ENCODE measurements at places on chromosomes 13 and 19. TPM values are rescaled to one million over a fixed set of nuclear protein-coding genes. Genes with fewer than 3 reads are reported as not detected.

GRCh38 chr19:49875857-49876421 is 1.2 kb downstream of the AKT1S1 start:
- H3K4me1 ChIP-seq, result peaks cover 31% of the 10 kb centered on the region
- peak overlapping the region; percentile 95 for H3K27ac ChIP-seq
- no peaks in the 10 kb centered on the region for H3K27me3 ChIP-seq
- H3K36me3 ChIP-seq, result peaks cover 17% of the 10 kb centered on the region
- peak overlapping the region; percentile 98 for H3K4me3 ChIP-seq
- no peak for DNase-seq

GRCh38 chr19:55257461-55258420 is 1.1 kb downstream of the PPP6R1 start:
- peak overlapping the region; percentile 92 for H3K4me3 ChIP-seq
- no peaks in the 10 kb centered on the region for H3K36me3 ChIP-seq
- DNase-seq, result peak; percentile 25
- H3K27ac ChIP-seq, result peak overlapping the region; percentile 92
- peaks cover 56% of the 10 kb centered on the region for H3K4me1 ChIP-seq

DNA sequence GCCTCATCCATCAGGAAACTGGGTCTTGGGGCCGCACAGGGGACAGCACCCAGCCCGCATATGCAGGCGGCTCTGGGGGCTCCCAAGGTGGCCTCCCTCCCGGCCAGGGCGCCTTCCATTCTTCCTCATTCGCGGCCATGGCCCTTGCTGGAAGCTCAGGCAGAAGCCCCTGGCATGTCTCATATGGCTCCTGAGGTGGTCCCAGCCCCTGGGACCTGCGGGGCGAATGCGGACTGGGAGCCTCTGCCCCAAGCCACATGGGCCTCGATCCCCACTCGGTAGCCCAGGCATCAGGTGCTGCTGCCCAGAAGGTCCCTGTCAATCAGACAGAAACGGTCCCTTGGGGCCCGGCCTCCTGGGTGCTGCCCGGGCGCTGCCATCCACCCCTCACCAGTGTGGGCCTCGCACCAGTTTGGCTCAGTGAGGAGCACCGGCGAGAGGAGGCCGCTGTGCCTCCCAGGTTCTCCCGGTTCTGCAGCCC is 301.6 kb downstream of the TEX29 start:
- H3K27me3 ChIP-seq, result no peaks in the 10 kb centered on the region
- no peaks in the 10 kb centered on the region for H3K4me1 ChIP-seq
- no peak overlapping the region for H3K4me3 ChIP-seq
- DNase-seq, result no peak
- no peaks in the 10 kb centered on the region for H3K36me3 ChIP-seq

GRCh38 chr19:17499648-17500446 is 11.6 kb upstream of the PGLS start:
- DNase-seq, result no peak
- H3K4me3 ChIP-seq, result no peak overlapping the region
- H3K4me1 ChIP-seq, result peaks cover 15% of the 10 kb centered on the region
- no peaks in the 10 kb centered on the region for H3K27me3 ChIP-seq
- H3K27ac ChIP-seq, result no peak overlapping the region
- no peaks in the 10 kb centered on the region for H3K36me3 ChIP-seq

The TMEM238 gene
- 9.6 TPM for total RNA-seq

The CCDC8 gene
- not detected for total RNA-seq

DNA sequence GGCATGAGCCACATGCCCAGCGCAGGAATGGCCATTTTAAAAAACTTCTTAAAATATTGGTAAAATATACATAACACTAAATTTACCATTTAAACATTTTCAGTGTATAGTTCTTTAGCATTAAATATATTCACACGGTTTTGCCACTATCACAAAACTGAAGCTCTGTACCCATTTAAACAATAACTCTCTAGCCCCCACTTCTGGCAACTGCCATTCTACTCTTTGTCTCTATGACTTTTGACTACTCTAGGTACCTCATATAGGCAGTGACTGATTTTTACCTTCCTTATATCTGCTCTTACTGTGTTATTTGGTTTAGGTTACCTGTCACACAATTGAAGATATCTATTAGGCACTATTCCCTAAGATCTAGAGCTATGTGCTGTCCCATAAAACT is 2.3 kb upstream of the KBTBD7 start:
- H3K27ac ChIP-seq, result no peak overlapping the region
- no peaks in the 10 kb centered on the region for H3K27me3 ChIP-seq
- peak; percentile 1 for DNase-seq
- no peak overlapping the region for H3K4me3 ChIP-seq
- H3K4me1 ChIP-seq, result peaks cover 23% of the 10 kb centered on the region

- H3K4me3 ChIP-seq, result peak overlapping the region; percentile 68
- no peaks in the 10 kb centered on the region for H3K27me3 ChIP-seq
- peak overlapping the region; percentile 41 for H3K27ac ChIP-seq
Observed at GRCh38 chr13:110560601-110561343, 750 bp downstream of the RAB20 start.

DNA sequence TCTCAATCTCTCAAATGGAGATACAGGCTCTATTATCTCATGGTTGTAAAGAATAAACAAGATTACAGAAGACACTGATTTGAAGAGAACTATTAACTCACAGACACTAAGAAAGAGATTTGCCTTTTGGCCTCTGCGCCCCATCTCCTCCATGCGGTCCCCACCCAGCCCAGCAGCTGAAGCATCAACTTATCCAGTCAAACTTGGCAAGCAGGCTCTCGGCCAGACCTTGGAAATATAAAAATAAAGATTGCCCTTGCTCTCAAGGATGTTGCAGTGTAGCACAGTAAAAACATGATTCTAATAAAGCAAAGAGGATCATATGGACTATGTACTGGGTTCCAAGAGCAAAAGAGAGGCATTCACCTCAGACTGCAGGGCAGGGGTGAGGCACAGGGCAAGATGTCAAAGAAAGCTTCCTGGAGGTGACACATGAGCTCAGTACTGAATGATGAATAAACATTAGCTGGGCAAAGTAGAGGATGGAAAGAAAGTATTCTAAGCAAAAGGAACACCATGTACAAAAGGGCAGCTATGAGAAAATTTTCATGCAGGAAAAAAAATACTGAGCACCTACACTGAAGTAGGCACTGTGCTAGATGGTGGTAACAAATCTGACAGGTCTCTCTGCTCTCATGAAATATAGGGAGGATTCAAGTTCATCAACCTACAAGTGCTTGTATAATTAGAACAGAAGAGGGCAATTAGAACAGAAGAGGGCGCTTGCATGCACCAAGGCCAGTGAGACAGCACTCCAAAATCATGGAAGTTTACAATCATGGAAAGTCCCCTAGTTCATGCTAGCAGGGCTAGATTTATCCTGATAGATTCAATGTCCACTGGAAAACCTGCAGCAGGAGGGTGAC is 85.0 kb downstream of the SACS start:
- no peak for DNase-seq
- H3K27me3 ChIP-seq, result no peaks in the 10 kb centered on the region
- H3K4me1 ChIP-seq, result no peaks in the 10 kb centered on the region
- H3K4me3 ChIP-seq, result no peak overlapping the region

The DLEU7 gene
- not detected for total RNA-seq

DNA sequence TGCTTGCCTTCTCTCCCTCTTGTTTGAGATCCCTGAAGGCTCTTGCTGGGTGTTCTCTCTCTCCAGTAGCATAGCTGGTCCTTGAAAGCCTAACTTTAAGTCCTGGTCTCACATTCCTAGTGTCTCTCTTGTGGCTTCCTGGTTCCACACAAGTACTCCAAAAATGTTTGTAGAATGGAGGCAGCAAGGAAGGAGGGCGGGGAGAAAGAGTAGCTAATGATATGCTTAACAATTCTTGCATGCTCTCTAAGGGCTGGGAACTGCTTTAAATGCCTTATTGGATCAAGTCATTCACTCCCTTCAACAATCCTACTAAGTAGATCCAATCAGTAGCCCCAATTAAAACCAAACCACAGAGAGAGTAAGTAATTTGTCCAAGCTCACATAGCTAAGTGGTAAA is 357.3 kb downstream of the KLF5 start:
- no peak overlapping the region for H3K27ac ChIP-seq
- no peak overlapping the region for H3K4me3 ChIP-seq
- no peaks in the 10 kb centered on the region for H3K27me3 ChIP-seq
- no peak for DNase-seq

- H3K4me1 ChIP-seq, result no peaks in the 10 kb centered on the region
- no peaks in the 10 kb centered on the region for H3K27me3 ChIP-seq
- no peak overlapping the region for H3K4me3 ChIP-seq
- H3K36me3 ChIP-seq, result no peaks in the 10 kb centered on the region
Observed at GRCh38 chr13:45195421-45195820, 5.4 kb downstream of the KCTD4 start.

The MTUS2 gene
- total RNA-seq, result 0.14 TPM

DNA sequence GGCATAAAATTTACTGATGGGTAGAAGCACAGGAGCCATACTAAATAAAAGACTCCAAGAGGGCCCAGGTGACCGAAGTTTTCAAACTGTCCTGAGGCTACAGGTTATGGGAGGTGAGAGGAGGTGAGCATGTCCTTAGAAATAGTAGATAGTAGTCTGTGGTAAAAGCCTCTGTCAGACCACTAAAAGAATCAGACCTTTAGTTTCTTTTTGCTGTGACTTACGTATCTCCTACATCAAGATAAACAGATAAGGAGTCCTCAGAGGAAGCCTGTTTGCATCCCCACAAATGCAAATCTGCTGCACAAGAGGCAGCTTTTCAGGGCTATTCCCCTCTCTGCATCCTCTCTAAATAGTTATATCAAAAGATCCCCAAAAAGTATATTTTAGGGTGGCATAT is 711.6 kb upstream of the SLITRK6 start:
- no peak overlapping the region for H3K4me3 ChIP-seq
- H3K27ac ChIP-seq, result no peak overlapping the region
- no peaks in the 10 kb centered on the region for H3K36me3 ChIP-seq
- no peak for DNase-seq
- no peaks in the 10 kb centered on the region for H3K27me3 ChIP-seq

The PSG1 gene
- total RNA-seq, result not detected

DNA sequence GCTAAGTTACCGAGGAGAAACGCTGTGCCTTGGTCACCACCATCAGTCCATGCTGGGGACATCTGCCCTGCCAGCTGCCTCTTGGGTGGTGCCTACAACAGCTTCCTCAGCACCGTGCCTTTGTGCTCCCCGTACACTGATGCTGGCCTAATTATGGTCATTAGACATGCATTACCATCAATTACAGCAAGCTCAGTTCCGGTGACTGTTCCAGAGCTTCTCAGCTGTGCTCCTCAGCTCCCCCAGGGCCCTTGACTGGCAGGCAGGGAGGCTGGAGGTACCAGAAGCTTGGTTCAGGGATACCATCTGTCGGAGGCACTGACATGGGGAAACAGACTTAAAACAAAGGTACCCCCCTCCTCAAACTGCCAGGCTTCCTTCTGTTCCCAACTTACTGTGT is 40.2 kb downstream of the CILP2 start:
- peaks cover 5% of the 10 kb centered on the region for H3K36me3 ChIP-seq
- DNase-seq, result no peak
- H3K4me1 ChIP-seq, result peaks cover 7% of the 10 kb centered on the region
- H3K4me3 ChIP-seq, result no peak overlapping the region
- H3K27ac ChIP-seq, result no peak overlapping the region
- H3K27me3 ChIP-seq, result no peaks in the 10 kb centered on the region

DNA sequence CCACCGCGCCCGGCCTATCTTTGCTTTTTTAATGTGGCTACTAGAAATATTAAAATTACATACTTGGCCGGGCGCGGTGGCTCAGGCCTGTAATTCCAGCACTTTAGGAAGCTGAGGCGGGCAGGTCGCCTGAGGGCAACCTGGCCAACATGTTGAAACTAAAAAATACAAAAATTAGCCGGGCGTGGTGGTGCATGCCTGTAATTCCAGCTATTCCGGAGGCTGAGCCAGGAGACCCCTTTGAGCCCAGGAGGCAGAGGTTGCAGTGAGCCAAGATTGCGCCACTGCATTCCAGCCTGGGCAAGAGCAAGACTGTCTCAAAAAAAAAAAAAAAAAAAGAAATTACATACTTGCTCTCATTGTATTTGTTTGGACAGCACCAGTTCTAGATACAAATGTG is 34.8 kb upstream of the DPRX start:
- DNase-seq, result no peak
- no peaks in the 10 kb centered on the region for H3K27me3 ChIP-seq
- H3K4me3 ChIP-seq, result no peak overlapping the region
- H3K36me3 ChIP-seq, result no peaks in the 10 kb centered on the region

DNA sequence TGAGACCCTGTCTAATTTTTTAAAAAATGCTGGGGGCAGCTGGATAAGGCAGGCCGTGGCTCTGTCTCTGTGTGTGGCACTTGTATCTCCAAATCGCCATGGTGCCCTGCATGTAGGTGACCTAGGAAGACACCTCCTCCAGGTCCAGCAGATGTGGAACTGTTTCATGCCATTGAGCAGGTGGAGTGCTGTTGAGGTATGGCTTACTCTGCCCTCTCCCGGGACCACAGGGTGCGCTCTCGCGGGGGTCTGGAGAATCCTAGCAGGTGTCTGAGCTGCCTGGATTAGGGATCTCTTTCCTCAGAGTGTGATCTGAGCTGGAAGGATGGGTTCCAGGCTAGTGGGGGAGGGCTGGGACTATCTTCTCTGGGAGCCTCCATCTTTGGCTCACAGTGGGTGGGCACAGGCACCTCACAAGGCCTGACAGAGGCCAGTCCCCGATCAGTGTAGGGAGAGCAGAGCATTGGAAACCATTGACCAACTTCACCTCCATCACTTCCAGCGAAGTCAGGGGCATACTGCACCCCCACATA is 67.7 kb upstream of the TM9SF2 start:
- no peaks in the 10 kb centered on the region for H3K27me3 ChIP-seq
- peaks cover 57% of the 10 kb centered on the region for H3K4me1 ChIP-seq
- peak overlapping the region; percentile 18 for H3K4me3 ChIP-seq
- no peaks in the 10 kb centered on the region for H3K36me3 ChIP-seq

The GRK1 gene
- not detected for total RNA-seq

GRCh38 chr13:84543962-84544361 is 661.7 kb upstream of the SLITRK1 start:
- no peak overlapping the region for H3K4me3 ChIP-seq
- H3K27ac ChIP-seq, result no peak overlapping the region
- no peaks in the 10 kb centered on the region for H3K27me3 ChIP-seq
- no peaks in the 10 kb centered on the region for H3K4me1 ChIP-seq
- DNase-seq, result no peak
- H3K36me3 ChIP-seq, result no peaks in the 10 kb centered on the region

GRCh38 chr13:108932196-108932595 is 302.8 kb downstream of the MYO16 start:
- DNase-seq, result no peak
- H3K27me3 ChIP-seq, result no peaks in the 10 kb centered on the region
- no peaks in the 10 kb centered on the region for H3K4me1 ChIP-seq
- no peaks in the 10 kb centered on the region for H3K36me3 ChIP-seq
- H3K4me3 ChIP-seq, result no peak overlapping the region
- H3K27ac ChIP-seq, result no peak overlapping the region

The ZNF581 gene
- total RNA-seq, result 23.4 TPM

- no peak for DNase-seq
- H3K4me1 ChIP-seq, result no peaks in the 10 kb centered on the region
- H3K36me3 ChIP-seq, result no peaks in the 10 kb centered on the region
- no peak overlapping the region for H3K4me3 ChIP-seq
- no peak overlapping the region for H3K27ac ChIP-seq
Observed at GRCh38 chr13:87887459-87888123, 216.4 kb downstream of the SLITRK5 start.

- DNase-seq, result no peak
- H3K36me3 ChIP-seq, result no peaks in the 10 kb centered on the region
Observed at GRCh38 chr13:98996046-98996445, 18.2 kb upstream of the DOCK9 start.

All from CD4-positive, alpha-beta memory T cell (primary cell).